ENCODE measurements at places on chromosomes 7 and 10.
A peak's percentile ranks its signal among the peaks of the same experiment; 100 is the strongest.

- no peak for DNase-seq
Measured at GRCh38 chr7:138556771-138557484, 96.9 kb downstream of the TRIM24 start.

DNA sequence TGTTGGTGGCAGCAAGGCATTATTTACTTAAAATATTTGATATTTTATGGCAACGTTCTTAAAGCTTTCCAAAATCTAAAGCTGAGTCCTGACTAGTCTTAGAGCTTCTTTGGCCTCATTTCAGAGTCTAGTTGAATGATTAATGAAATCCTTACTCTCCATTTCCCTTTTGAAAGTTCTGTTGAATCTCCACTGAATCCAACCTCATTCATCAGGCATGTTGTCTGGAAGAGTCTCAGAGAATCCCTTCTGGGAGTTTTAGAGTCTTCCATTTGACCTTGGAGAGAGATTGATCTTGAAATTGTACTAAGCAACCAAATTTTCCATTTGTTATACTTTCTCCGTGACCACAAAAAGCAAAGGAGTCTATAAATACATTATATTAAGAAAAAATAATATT, 198.5 kb upstream of the TMEM196 start:
- no peak for DNase-seq

DNA sequence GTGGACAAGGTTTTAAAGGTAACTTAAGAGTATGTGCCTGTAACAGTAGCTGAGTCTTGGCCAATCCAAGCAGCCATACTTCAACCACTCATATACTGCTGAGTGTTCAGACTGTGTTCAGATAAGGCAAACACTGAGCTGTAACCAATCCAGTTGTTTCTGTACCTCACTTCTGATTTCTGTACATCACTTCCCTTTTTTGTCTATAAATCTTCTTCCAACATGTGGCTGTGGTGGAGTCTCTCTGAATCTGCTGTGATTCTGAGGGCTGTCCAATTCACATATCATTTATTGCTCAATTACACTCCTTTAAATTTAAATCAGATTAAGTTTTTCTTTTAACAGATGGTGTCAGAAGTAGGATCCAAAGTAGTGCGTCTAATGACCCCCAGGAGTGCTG, 149.5 kb upstream of the PHF14 start:
- DNase-seq: no peak

DNA sequence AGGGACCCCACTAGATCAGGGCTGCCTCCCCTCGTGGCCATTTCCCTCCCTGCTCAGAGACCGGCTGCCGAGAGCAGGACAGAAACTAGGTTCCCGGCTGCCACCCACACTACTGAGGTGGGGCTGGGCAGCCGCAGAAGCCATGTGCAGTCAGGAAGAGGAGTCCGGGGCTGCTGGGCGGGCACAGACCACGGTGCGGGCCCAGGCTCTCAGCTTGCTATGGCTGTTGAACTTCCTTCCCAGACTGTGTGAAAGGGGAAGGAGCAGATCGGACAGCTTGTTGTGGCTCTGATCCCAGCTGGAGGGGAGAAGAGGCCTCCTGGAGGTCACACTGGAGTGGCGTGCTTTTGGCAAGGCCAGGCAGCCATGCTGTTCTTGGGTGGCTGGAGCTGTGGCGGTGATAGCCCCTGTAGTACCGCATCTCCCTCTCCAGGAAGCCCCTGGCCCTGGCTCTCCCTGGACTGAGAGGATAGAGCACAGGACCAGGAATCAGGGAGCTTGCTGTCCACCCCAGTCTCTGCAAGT, 56.8 kb downstream of the HK1 start:
- DNase-seq: no peak

DNA sequence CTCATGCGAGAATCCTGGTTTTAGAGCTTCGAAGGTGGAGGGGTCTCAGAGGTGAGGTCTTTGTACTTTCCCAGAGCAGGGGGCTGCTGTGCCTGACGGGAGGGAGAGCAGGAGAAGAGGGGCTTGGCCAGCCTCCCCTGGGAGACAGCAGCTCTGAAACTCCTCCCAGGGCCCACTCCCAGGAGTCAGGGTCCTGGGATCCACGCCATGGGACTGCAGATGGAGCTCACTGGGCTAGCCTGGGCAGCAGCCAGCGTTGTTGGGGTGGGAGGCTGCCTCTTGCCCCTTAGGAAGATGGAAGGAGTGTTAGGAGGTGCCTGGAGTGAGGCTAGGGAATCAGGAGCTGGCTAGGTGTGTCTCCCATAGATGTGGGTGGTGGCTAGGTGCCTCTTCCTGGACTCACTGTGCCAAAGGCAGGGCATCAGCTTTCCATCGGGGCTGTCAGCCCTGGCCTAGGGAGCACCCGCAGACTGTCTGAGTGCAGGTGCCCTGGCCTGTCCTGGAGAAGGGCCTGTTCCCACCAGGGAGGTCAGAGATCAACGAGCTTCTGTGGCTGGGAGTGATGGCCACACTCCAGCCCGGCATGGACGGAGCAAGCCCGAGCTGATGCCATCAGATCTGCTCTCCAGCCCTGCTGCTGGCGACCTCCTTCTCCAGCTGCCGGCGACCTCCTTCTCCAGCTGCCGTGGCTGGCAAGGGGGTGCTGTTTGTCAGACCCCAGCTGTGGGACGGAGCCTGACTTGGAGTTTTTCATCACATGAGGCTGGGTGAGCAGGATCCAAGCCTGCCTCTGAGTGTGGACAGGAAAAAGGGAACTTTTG, 111.3 kb downstream of the PTPN20 start:
- DNase-seq: no peak

GRCh38 chr10:43203448-43204041, 63.3 kb downstream of the RASGEF1A start:
- no peak for DNase-seq

DNA sequence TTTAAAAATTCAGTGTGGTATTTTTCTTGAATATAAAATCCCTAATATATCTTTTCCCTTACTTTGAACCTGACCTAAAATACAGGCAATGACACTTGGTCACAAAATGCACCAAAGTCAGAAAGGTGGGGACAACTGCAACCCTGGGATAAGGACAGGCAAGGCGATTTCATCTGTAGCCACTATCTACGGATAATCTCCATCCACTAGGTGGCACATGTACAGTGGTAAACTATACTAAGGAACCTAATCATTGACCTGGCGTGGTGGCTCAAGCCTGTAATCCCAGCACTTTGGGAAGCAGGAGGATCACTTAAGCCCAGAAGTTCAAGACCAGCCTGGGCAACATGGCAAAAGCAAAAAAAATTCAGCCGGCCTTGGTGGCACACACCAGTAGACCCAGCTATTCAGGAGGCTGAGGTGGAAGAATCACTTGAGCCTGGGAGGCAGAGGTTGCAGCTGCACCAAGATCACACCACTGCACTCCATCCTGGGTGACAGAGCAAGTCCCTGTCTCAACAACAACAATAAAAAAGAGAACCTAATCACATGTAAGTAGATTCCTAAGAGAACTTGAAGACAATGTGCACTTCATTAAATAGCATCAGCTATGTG, 98.9 kb downstream of the KMT2C start:
- DNase-seq: peak; percentile 2

DNA sequence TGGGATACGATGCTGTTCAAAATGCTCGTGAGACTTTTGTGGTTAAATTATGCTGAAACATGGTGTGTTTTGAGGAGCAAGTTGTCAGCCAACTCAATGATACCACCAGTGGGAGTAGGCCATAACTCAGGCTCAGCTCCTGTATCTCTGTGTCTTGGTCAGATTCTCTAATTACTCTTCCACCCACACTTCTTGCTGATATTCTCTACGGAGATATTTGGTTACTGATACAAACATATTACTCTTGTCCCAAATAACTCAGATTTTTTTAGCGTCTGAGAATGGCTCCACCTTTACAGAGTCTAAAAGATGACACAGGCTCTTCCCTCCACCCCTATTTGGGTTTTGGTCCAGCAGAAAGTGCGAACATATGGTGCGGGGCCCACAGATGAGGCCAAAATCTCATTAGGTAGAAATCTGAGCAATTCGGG, 168.9 kb downstream of the PKD1L1 start:
- DNase-seq: no peak

DNA sequence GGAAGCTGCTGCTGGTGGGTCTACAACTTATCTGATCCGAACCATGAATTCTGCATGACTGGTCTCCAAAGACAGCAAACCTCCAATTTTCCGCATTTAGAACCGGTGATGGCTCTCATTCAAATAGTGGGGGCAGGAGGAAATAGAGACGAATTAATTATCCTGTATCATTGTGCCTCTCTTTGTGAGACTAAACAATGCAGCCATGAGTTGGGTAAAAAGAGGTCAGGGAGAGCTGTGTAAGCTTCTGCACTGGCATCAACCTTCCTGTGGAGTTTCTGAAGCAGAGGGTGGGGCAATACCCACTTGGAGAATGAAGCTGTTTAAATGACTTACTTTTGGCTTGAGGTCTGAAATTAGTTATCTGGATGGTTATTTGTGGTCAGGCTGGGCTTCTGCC, 266.4 kb downstream of the SORCS3 start:
- DNase-seq: no peak

DNA sequence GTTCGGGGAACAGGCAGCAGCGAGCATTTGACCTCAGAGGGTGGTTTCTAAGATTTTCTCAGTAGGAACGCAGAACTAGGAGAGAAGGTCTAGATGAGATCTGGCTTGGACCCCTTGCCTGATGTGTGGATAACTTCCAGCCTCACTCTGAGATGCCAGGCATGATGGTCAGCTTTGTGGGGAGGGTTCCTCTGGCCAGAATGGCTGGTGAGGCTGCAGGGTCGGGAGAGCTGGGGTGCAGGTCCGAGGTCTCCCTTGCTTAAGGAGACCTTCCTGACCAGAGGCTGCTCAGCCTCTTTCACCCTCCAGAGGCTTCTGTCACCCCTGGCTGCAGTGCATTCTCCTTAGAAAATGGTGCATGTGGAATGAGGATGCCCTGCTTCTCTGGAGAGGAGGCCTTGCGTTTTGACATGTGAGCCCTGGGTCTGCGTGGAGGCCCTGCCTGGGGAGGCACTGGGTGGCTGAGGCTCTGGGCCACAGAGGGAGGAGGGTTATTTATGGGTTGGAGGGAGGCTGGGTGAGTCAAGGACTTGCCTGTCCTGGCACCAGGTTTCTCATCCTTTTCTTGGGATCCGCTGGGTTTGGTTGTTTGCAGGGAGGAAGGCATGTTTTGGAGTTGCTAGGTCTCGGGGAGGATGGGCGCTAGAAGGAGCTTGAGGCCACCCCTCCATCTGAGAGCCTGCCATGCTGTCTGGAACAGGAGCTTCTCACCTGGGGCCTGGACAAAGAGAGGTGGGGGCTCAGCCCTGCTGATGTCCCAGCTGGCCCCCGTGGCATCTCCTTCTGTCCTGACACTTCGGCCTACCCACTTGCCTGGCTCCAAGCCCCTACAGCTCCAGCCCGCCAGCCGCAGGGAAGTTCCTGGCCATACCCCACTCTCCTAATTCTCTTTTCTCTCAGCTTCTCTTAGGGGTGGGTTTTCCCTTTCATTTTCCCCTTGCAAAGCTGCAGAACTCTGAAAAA, 3.9 kb downstream of the FAM241B start:
- DNase-seq: no peak

GRCh38 chr10:122988501-122988900, 8.3 kb downstream of the PSTK start:
- no peak for DNase-seq

DNA sequence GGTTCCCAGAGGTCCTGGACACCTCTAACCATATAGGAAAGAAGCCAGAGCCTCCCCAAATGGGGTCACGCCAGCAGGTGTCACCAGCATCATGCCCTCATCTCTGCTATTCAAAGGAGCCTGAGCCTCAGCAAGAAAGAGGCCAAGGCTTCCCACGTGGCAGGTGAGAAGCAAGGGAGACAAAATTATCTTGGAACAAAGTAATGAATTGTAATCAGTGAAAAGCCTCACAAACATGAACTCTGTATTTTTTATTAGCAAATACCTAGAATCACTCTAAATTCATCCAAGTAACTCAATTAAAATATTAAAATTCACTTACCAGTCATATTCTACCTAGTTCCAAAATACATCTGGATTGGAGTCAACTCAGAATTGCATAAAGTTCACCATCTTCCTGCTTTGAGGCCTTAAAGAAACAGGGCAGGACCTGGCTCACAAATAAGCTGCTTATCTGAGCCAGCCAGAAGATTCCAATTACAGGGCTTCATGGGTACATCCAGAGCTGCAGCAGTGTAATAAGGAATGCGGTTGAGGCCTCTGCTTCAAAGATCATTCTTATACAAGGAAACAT, 68.7 kb downstream of the SGMS1 start:
- no peak for DNase-seq

- DNase-seq: no peak
Measured at GRCh38 chr7:87475359-87476178, at the start of gene ABCB4. TSS of gene ABCB4 (minus strand) at chr7:87475680. CDS start at chr7:87475465, 215 bp downstream.

GRCh38 chr7:147509541-147510200, 1080.9 kb upstream of the C7orf33 start:
- no peak for DNase-seq

DNA sequence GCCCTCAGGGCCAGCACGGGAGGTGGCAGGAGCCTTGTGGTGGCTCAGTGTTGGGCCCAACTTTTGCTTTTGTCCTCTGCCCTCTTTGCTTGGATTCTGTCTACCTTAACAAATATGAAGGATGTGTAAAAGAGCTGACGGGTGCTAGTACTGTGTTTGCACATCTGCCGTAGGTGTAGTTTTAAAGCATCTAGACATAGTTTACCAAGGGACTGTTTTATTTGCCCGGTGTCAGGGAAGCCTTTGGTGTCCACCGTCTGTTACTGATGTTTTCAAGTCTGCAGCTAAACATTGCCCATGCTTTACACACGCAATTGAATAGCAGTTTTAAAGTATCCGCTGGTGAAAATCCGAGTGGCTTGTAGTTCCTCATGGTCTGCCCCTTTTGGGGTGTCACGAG, 87.8 kb downstream of the DYNC2I1 start:
- DNase-seq: no peak

- no peak for DNase-seq
Measured at GRCh38 chr10:34109952-34110702, 705.0 kb downstream of the PARD3 start.

All from stimulated activated CD4-positive, alpha-beta T cell treated with anti-CD3 and anti-CD28 coated beads, TNF-alpha, amount 100 ng/mL, for 24 hours (primary cell).